Stimulated activated CD8-positive, alpha-beta memory T cell treated with anti-CD3 and anti-CD28 coated beads, Interleukin-2, amount 100 ng/mL, for 1 hour (primary cell): ENCODE measurements at places on chromosomes 4 and X.
A peak's percentile ranks its signal among the peaks of the same experiment; 100 is the strongest.

GRCh38 chr4:174023641-174024040, 259.8 kb downstream of the FBXO8 start:
- no peak for DNase-seq

- no peak for DNase-seq
Measured at GRCh38 chr4:6019316-6020263, 1.4 kb upstream of the C4orf50 start.

GRCh38 chr4:138110815-138111214, 131.3 kb downstream of the SLC7A11 start:
- DNase-seq = no peak

GRCh38 chr4:160299177-160299576, 1196.3 kb downstream of the RAPGEF2 start:
- DNase-seq = no peak

GRCh38 chr4:89216422-89216821, 91.2 kb downstream of the GPRIN3 start:
- no peak for DNase-seq

- DNase-seq = no peak
Measured at GRCh38 chrX:108090491-108091263, 665 bp downstream of the PSMD10 start.

- DNase-seq = no peak
Measured at GRCh38 chrX:10217198-10217597, 60.4 kb downstream of the CLCN4 start.

DNA sequence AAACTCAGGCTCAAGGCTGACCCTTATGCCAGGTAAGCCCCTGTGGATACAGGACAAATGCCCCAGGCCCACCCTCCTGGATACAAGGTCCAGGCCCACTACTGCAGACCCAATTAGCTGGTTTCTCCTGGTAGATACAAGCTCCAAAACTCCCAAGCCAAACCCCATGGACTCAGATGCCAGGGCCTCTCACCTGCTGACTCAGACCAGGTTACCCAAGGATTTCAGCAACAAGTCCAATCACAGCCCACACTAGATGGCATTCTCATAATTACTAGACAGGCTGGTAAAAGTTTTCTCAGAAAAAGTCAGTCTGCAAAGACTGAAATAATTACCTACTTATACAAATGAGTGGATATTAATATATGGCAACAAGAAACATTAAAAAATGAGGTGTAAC, 87.0 kb downstream of the KLF8 start:
- no peak for DNase-seq

DNA sequence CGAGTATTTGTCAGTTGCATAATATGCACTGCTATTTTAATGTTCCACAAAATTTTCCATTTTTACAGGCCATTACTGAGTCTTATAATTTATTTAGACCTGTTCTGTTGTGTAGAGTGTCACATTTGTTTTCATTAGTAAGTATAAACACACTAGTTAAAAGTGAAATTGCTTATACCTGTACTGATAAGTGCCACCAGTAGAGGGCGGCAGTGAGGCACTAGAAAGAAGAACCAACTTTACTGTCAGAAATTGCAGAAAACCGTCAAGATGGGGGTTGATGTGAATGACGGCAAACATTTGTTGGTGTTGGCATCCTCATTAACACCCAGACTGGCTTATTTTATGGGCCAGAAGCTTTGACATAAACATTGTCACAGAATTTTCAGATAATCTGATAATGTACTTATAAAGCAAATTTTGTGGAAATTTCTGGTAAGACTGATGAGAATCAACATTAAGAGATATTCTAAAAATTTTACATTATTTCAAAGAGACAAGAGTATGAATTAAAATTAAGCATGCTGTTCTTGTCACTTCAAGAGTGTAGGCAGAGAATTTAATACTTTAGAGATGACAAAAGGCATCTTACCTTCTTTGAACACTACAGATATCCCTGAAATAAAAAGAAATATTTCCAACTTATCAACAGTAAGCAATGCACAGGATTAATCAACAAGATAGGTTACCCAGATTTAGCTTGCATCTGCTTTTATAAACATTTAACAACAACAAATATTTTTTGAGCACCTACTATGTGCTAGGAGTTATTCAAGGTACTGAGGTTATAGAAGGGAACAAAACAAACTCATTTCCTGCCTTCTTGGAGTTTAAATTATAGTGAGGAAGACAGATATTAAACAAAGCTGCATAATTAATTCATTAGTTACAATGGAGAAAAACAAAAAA, 24.9 kb downstream of the ALPK1 start:
- DNase-seq = peak; percentile 51

GRCh38 chr4:1466034-1466862, 60.0 kb upstream of the NKX1-1 start:
- no peak for DNase-seq

DNA sequence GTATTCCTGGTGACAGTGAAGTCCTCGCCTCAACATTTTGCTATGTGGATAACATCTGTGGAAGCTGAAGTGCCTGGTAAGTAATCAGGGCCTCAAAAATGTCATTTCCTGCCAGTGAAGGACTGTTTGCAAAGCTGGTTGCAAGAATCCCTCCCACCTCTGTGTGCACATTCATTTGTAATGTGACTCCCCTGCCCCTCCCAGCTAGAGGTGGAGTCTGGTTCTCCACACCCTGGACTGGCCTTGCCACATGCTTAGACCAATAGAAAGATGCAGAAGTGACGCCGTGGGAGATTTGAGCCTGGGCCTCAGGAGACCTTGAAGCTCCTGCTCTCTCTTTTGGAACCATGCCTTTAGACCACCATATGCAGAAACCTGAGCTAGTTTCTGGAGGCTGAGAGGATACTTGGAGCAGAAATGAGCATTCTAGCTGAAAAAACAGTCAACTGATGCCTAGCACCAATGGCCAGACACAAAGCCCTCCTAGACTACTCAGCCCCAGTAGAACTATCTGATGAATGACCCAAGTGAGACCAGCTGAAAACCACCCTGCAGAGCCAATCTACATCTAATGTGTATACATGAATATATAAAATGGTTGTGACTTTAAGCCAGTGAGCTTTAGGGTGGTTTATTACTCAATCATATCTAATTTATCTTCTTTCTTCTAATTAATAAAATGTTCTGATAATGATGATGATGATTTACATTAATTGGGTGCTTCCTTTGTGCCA, 47.8 kb upstream of the CRMP1 start:
- DNase-seq = no peak

DNA sequence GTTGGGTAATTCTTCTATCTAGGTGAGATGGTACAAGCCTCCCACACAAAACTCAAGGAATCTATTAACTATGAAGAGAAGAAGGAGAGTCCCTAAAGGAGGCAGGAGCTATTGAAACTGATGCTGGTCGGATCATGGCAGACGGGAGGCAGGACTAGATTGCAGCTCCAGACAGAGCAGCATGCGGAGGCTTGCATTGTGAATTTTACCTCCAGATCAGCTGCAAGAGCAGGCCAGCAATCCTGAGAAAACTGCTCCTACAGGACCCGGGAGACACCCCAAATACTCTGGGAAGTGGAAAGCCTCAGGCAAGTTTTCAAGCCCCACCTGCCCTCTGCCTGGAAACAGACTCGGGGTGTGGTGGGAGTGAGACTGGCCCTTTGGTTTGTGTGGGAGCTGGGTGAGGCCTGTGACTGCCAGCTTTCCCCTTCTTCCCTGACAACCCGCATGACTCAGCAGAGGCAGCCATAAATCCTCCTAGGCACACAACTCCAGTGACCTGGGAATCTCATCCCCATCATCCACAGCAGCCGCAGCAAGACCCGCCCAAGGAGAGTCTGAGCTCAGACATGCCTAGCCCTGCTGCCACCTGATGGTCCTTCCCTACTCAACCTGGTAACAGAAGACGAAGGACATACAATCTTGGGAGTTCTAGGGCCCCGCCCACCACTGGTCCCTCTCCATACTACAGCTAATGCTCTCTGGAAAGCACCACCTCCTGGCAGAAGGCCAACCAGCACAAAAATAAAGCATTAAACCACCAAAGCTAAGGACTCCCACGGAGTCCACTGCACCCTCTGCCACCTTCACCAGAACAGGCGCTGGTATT, 30.9 kb downstream of the GATB start:
- no peak for DNase-seq

GRCh38 chrX:100417681-100418080, 7.6 kb upstream of the PCDH19 start:
- no peak for DNase-seq

DNA sequence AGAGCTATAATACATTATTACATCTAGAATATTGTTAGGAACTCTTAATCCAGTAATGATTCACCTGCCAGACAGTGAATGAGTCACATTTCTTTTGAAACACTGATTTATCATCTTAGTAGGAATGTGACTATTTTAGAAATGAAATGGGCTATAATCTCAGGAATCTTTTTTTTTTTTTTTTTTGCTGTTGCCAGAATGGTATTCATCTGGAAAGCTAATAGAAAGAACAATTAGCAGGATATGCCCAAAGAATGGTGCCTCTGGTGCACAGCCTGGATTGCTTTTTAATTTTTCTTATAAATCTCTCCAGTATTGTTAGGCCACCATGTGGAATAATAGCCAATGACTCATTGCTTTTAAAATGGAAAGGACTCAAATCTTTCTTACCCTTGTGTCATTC, 181.1 kb upstream of the SMIM31 start:
- DNase-seq = no peak

DNA sequence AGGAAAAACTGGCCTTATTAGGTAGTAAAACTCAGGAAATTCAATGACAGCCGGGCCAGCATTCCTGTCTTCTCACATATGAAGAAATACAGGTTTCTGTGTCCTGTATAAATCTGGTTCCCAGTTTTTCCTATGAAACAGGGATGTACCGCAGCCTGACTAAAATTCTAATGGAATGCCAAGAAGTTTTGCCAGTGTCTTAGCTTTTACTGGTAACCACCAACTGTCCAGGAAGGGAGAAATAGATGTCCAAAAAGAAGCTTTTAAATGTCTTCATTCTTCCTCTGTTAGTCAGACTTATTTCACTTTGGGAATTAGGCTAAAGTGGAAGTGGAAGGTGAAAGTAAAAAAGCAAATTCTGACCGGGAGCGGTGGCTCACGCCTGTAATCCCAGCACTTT, 108.0 kb upstream of the TBL1X start:
- no peak for DNase-seq

GRCh38 chrX:11329021-11329420, 35.8 kb downstream of the AMELX start:
- no peak for DNase-seq

DNA sequence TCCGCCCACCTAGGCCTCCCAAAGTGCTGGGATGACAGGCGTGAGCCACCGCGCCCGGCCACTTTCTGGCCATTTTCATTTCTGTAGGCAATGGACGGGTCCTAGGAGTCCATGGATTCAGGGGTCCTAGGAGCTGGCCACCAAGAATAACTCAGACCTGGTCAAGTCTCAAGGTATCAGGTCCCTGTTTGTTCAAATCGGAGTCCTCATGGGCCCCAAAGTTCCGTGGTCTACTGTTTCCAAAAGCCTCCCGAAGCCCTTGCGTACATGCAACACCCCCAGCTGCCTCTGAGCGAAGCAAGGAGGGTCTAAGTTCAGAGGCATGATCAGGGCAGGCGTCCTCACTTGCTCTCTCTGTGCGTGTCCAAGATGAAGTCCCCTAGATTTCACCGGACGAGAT, 30.1 kb downstream of the P2RY8 start:
- DNase-seq = no peak

DNA sequence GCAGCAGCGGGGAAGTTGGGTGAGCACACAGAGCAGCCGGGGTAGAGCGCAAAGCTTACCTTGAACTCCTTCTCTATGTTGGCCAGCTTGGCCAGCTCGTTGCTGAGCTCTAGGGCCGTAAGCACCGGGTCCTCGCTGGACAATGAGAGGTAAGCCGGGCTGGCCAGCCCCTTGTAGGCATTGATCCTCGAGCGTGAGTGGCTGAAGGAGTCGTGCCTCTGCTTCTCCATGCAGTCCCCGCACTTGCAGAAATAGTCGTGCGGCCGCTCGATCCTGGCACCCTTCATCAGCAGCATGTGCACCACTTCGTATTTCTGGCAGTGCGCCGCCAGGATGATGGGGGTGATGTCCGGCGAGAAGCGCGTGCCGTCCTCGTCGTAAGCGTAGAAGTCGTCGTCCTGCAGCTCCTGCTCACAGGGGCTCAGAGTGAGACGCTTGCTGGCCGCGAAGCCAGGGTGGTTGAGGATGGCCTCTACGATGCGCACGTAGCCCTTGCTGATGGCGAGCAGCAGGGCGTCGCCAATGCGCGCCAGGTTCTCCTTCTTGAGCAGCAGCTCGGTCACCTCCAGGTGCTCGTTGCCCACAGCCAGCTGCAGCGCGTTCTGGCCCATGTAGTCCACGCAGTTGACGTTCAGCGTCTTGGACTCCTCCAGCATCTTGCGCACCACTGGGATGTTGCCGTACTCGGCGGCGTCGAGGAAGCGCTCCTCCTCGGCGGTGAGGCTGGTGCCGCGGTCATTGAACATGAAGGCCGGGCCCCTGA, 19.5 kb downstream of the TRPC3 start:
- no peak for DNase-seq

- DNase-seq = no peak
Measured at GRCh38 chrX:24100713-24101112, 46.0 kb downstream of the EIF2S3 start.

- no peak for DNase-seq
Measured at GRCh38 chr4:160864253-160864652, 1299.5 kb downstream of the FSTL5 start.

DNA sequence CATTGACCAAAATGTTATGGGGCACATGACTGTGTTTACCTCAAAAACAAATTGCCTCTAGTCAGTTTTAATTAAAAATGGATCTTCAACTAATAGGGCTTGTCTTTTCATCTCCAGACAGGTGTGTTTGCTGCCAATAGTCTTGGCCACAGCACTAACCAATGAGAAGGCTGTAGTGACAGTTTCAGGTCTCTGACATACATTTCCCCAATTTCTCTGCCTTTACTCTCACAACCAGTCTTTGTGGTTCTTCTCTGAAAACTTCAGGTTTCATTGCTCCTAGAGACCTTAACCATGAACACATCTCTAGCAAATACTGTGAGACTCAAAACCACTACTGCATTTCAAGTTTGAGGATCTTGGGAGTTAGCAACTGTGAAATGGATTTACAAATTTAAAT, 3.5 kb upstream of the EDNRA start:
- no peak for DNase-seq

DNA sequence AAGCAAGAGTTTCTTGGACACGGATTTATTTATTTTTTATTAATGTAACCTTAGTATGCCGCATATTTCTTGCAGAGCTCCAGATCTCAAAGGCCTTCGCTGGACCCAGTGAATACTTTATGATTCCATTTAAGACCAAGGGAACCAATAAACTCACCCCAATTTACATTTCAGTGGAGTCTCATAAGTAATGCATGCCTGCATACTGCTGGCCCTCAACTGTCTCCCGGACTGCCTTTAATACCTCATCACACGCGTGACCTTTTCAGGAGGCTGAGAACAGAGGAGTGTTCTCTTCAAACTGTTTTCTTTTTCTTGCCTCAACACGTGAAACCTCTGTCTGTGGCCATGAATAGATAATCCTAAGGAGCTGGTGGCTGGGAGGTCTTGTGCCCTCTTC, 240.9 kb downstream of the STIM2 start:
- no peak for DNase-seq

GRCh38 chr4:123133397-123134050, 211.1 kb upstream of the NUDT6 start:
- no peak for DNase-seq

GRCh38 chr4:5821665-5822358, 71.1 kb downstream of the CRMP1 start:
- no peak for DNase-seq
